ENCODE measurements at places on chromosomes 5 and 9. TPM values are rescaled to one million over a fixed set of nuclear protein-coding genes. Genes with fewer than 3 reads are reported as not detected.

LOX gene
- 162 TPM for total RNA-seq

DNA sequence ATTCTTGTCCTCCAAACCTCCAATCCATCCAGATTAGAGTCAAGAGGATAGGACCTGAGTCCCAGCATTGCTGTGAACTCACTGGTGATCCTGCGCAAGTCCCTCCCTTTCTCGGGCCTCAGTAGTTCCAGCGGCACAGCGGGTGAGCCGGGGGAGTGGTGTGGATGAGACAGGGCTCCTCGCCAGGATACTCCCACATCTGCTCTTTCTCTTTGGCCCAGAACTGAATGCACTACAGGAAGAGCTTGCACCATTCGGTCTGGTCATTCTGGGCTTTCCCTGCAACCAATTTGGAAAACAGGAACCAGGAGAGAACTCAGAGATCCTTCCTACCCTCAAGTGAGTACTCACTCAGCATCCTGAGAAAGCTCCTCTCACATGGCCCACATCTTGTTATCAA is 6.3 kb downstream of the GPX3 start:
- H3K36me3 ChIP-seq, result peaks cover 7% of the 10 kb centered on the region
- H3K27me3 ChIP-seq, result no peaks in the 10 kb centered on the region
- H3K4me1 ChIP-seq, result peaks cover 20% of the 10 kb centered on the region
- peak overlapping the region; percentile 73 for H3K4me3 ChIP-seq

DNA sequence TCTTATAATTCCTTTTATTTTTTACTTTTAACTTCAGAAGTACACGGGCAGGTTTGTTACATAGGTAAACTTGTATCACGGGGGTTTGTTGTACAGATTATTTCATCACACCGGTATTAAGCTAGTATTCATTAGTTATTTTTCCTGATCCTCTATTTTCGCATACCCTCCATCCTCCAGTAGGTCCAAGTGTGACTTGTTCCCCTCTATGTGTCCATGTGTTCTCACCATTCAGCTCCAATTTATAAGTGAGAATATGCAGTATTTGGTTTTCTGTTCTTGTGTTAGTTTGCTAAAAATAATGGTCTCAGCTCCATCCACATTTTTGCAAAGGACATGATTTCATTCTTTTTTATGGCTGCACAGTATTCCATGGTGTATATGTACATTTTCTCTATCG is 43.1 kb upstream of the IFNE start:
- no peak overlapping the region for H3K27ac ChIP-seq
- no peaks in the 10 kb centered on the region for H3K36me3 ChIP-seq
- H3K4me3 ChIP-seq, result no peak overlapping the region
- no peaks in the 10 kb centered on the region for H3K27me3 ChIP-seq
- DNase-seq, result no peak

GRCh38 chr9:108675708-108676107 is 180.1 kb downstream of the ACTL7B start:
- H3K4me1 ChIP-seq, result no peaks in the 10 kb centered on the region
- no peaks in the 10 kb centered on the region for H3K36me3 ChIP-seq
- H3K27ac ChIP-seq, result no peak overlapping the region
- no peak overlapping the region for H3K4me3 ChIP-seq

DNA sequence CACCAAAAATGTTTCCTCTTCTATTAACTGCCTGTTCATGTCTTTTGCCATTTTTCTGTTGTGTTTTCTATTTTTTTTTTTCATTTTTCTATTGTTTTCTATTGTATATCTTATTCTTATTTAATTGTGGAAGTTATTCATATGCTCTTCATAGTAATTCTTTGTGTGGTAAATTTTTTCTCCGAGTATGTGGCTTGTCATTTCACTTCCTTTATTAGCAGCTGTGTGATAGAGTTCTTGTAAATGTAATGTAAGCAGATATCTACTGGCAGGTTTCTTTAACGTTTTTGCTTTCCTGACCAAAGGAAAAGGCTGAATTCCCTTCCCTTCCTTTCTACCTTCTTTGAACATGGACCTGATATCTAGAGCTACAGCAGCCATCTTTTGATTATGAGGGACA is 5.8 kb upstream of the PLPP1 start:
- H3K27ac ChIP-seq, result no peak overlapping the region
- no peaks in the 10 kb centered on the region for H3K36me3 ChIP-seq
- no peaks in the 10 kb centered on the region for H3K4me1 ChIP-seq
- no peak for DNase-seq
- H3K27me3 ChIP-seq, result no peaks in the 10 kb centered on the region
- no peak overlapping the region for H3K4me3 ChIP-seq

DNA sequence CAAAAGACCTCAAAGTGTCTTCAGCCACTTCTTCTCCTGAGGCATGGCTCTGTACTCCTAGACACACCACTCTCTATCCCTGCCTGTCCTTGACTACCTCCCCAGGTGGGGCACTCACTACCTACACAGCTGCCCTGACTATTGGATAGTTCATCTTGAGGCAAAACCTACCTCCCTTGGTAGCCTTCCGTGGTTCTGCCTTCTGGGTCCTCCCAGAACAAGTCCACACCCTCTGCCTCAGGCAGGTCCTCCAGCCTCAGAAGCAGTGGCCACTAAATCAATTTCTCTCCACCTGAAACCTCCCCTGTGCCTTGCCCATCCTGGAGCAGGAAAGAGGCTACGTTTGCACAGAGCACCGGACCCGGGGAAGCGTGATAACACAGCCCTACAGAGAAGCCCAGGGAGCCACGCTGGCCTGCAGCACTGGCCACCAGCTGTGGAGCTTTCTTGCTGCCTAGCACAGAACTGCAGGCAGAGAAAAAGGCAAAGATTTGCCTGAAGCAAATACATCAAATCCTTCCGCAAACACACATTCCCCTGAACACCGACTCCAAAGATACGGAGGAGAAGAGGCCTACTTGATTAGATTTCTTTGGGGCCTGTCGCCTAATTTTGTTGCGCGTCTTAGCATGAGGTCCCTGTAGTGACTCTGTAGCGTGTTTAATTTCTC is 141.8 kb downstream of the C9orf50 start:
- no peak for DNase-seq
- no peak overlapping the region for H3K4me3 ChIP-seq
- peaks cover 13% of the 10 kb centered on the region for H3K4me1 ChIP-seq
- H3K27me3 ChIP-seq, result no peaks in the 10 kb centered on the region
- H3K27ac ChIP-seq, result peak overlapping the region; percentile 100
- no peaks in the 10 kb centered on the region for H3K36me3 ChIP-seq

- no peaks in the 10 kb centered on the region for H3K36me3 ChIP-seq
- H3K4me3 ChIP-seq, result no peak overlapping the region
- no peak overlapping the region for H3K27ac ChIP-seq
- DNase-seq, result no peak
Observed at GRCh38 chr9:5552301-5552700, 42.0 kb downstream of the PDCD1LG2 start.

DOCK8 gene
- total RNA-seq, result 20.8 TPM

- no peaks in the 10 kb centered on the region for H3K27me3 ChIP-seq
- no peak for DNase-seq
- no peak overlapping the region for H3K4me3 ChIP-seq
- H3K4me1 ChIP-seq, result no peaks in the 10 kb centered on the region
- no peaks in the 10 kb centered on the region for H3K36me3 ChIP-seq
Observed at GRCh38 chr9:101628173-101628572, 33.4 kb upstream of the PPP3R2 start.

DNA sequence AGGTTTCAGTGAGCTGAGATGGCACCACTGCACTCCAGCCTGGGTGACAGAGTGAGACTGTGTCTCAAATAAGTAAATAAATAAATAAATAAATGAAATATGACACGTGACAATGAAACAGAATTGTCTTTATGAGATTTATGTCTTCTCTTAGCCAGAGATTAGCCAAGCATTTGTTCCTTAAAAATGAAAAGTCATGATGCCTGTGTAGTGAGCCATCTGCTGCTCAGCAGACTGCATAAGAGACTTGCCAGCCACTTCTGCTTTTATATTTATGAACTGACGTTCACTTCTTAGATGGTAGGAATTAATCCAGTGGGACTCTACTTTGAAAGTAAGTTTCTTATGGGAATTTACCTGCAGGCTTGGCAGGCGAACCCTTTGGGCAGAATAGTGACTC is 227.4 kb downstream of the NR3C1 start:
- H3K4me1 ChIP-seq, result no peaks in the 10 kb centered on the region
- no peaks in the 10 kb centered on the region for H3K36me3 ChIP-seq
- no peaks in the 10 kb centered on the region for H3K27me3 ChIP-seq
- DNase-seq, result no peak
- H3K27ac ChIP-seq, result no peak overlapping the region
- no peak overlapping the region for H3K4me3 ChIP-seq

DNA sequence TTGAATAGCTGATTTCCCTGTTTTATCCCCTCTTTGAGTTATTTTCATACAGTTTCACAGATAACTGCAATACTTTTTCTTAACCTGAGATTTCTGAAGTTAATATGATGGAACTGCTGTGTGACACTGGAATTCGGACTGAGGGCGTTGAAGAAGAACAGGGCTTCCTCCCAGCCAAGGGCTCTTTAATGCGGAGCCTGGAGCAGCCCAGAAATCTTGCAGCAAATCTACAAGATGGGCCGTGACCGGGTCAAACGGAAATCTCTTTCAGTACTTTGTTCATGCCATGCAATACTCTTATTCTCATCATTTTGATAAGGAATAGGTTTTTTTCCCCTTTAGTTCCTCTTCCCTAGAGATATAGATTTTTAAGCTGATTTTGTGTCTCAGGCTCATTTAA is 236.8 kb upstream of the IRX4 start:
- H3K36me3 ChIP-seq, result no peaks in the 10 kb centered on the region
- H3K27ac ChIP-seq, result no peak overlapping the region
- no peak overlapping the region for H3K4me3 ChIP-seq
- no peak for DNase-seq

DNA sequence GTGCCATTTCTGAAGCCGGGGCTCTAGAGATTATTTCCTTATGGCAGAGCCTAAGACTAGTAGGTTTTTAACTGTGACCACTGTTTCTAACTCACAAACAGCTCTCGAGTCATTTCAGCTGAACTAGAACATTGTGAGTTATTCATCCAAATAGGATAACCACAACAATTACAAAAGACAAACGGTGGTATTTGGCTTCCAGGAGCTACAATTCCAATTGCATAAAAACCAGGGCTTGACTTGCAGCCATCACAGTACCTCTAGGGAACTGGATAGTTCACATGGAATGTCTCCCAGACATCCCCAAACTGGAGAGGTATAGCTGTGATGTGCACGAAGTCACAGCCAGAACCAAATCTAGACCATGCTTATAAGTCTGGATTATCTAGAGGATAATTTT is 224.8 kb downstream of the FAM114A2 start:
- H3K4me3 ChIP-seq, result no peak overlapping the region
- no peak overlapping the region for H3K27ac ChIP-seq
- no peaks in the 10 kb centered on the region for H3K27me3 ChIP-seq
- no peaks in the 10 kb centered on the region for H3K4me1 ChIP-seq
- no peaks in the 10 kb centered on the region for H3K36me3 ChIP-seq

DNA sequence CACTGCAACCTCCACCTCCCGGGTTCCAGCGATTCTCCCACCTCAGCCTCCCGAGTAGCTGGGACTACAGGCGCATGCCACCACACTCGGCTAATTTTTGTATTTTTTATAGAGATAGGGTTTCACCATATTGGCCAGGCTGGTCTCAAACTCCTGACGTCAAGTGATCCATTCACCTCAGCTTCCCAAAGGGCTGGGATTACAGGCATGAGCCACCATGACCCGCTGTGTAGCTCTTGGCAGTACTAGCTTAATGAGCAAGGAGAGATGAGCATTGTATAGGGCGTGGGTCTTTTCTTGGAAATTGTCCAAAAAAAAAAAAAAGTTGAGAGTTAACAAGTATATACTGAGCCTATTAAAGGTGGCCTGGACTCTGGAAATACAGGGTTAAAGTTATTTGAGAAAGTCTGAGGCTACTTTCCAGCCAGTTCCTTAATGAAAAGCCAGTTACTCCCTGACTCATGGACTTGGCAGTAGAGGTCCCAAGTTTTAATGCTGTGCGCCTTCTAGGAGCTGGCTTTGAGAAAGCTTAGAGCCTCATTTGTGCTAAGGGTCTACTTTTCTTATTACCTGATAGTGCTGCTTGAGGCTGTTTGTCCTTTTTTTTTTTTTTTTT is 4.2 kb upstream of the FGF18 start:
- no peak overlapping the region for H3K27ac ChIP-seq
- H3K36me3 ChIP-seq, result no peaks in the 10 kb centered on the region
- H3K27me3 ChIP-seq, result peaks cover 14% of the 10 kb centered on the region
- no peak for DNase-seq
- peaks cover 6% of the 10 kb centered on the region for H3K4me1 ChIP-seq
- H3K4me3 ChIP-seq, result no peak overlapping the region

GRCh38 chr9:101487443-101487840 is 46.2 kb upstream of the RNF20 start:
- no peak for DNase-seq
- peaks cover 16% of the 10 kb centered on the region for H3K27me3 ChIP-seq
- peak overlapping the region; percentile 73 for H3K27ac ChIP-seq
- no peaks in the 10 kb centered on the region for H3K4me1 ChIP-seq
- no peaks in the 10 kb centered on the region for H3K36me3 ChIP-seq
